Activated CD4-positive, CD25-positive, alpha-beta regulatory T cell treated with anti-CD3 and anti-CD28 coated beads, Interleukin-2, amount 50 U/mL, for 72 hours (primary cell): ENCODE measurements at places on chromosomes 12 and 14.

- DNase-seq: no peak
Observed at GRCh38 chr14:55272922-55273321, 1.7 kb downstream of the FBXO34 start.

- DNase-seq: no peak
Observed at GRCh38 chr14:47471075-47471474, 204.3 kb downstream of the MDGA2 start.

GRCh38 chr12:65595016-65595560 lies 229.2 kb upstream of the HMGA2 start:
- DNase-seq: no peak

DNA sequence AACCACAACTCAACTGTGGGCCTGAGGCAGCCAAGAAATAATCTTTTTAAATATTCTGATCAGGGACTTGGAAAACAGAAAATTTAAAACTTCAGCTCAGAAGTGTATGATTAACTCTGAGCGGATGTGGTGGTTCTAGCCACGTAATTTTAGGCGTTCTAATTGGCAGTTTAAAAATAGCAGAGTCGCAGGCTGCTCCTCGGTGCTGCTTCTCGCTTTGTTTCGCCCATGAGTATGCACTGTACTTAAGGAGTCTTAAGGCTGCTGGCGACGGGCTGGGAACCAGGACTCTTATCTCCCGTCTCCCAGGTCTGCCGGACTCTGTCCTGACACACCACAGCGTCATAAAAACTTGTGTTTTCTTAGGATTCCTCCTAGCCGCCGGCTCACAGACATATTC lies 113.4 kb upstream of the PELI2 start:
- DNase-seq: no peak

GRCh38 chr14:103408491-103409155 lies 23.4 kb downstream of the MARK3 start:
- DNase-seq: no peak

DNA sequence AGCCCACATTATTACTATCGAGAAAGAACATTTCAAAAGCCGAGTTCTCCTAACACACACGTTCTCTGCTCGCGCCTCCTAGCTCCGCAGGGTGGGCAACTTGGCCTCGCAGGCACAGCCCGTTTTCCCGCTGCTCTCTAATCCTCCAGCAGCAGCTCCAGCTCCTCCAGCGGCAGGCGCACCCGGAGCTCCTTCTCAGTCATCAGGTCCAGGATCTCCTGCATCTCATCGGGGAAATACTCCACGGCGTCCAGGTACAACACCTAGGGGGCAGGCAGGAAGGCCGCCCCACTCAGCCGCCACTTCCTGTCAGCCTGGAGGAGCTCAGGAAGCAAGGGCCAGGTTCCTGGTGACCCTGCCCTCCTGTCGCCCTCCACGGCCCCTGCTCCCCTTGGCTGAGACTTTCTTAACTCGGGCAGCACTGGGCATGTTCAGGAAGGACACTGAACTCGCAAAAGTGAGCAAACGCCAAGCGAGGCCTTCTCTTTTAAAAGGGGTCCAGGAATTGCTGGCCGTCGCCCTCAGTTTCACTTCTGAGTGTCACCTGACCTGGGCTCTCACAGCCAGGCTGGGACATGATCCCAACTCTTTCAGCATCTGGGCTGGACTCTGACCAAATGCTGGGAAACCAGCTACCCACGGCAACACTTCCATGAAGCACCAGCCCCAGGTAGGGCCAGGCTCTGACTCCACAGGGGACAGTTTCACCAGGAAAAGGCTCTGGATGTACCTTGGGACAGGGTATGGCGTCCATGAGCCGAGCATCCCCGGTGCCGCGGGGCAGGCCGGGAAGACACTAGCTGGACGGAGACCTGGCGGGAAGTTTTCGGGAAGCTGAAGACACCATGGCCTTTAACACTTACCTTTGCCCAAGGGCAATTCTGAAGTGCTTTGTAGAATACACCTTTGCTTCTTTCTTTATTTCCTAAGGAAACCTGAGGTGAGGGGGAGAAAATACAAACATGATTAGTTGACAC lies 22.1 kb downstream of the PSMC1 start:
- DNase-seq: no peak

DNA sequence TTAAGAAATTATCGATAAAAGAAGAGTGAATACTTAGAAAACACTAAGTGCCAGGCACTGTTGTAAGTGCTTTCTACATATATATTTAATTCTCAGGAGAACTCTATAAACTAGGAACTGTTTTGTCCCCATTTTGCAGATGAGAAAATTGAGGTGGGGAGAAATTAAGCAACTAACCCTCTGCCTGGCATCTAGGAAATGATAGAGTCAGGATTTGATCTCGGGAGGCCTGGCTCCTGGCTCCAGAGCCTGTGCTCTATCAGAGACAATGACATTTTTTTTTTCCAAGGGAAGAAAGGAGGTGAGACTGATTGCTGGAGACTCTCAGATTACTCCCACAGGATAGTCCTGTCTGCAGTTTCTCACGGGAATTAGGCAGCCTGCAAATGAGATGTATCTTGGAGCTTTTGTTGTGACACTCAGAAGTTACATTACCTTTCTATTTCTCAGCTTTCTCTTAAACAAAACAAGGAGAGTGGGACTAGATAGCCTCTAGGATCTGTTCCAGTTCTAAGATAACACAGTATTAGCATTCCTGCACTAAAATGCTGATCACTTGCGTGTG lies 1.4 kb upstream of the FAM234B start:
- no peak for DNase-seq

DNA sequence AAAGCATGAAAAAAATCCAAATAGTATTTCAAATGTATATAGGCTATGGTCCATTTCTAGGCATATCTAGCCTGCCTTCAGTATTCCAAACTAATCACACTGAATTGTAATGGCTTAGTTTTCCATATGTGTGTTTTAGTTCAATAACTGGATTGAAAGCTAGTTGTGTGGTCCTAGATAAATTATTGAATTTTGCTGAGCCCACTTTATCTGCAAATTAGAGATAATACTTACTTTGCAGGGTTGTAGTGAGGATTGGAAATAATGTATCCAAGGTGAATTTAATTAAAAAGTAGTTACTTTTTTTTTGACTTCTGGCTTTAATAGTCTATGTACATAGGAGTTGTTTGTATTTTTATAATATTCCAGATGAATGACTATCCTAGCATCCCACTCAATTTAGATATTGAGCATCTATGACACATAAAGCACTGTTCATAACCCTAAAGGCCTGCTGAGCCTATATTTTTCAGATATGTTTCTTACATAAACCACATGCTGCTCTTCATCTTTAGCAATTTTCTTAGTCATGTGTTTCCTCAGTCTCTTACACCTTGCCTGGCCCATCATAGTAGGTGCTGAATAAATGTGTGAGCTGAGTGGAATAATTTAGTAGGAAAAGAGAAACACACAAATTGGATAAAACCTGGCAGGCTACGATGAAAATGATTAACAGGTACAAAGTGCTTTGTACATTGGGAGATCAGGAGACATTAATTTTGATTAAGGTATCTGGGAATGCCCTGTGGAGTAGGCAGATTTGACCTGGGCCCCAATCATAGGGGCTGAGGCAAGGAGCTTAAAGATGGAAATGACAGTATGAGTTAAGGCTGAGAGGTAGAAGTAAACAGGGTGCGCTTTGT lies 1.1 kb upstream of the ATP23 start:
- no peak for DNase-seq

- DNase-seq: no peak
Observed at GRCh38 chr14:26856876-26857518, 259.2 kb upstream of the NOVA1 start.
